ENCODE measurements at places on chromosomes 6 and 20.

DNA sequence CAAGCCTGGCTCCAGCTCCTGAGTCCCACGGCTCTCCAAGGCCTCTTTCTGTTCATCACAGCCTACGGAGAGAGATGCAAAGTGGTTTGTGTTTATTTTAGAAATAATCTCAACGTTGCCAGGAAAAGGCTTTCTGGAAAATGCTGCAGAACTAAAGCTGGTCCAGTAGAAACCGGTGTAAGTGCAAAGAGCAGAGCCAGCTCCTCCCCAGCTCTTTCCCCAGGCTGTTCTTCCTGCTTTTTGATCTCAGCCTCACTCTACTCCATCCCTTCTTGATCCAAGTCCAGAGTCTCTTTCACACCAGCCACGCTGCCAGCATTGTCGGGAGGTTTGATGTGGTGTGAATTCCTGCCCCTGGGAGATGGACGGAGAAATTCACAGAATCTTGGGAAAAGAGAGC lies 69.8 kb downstream of the TMEM170B start:
- DNase-seq = no peak

DNA sequence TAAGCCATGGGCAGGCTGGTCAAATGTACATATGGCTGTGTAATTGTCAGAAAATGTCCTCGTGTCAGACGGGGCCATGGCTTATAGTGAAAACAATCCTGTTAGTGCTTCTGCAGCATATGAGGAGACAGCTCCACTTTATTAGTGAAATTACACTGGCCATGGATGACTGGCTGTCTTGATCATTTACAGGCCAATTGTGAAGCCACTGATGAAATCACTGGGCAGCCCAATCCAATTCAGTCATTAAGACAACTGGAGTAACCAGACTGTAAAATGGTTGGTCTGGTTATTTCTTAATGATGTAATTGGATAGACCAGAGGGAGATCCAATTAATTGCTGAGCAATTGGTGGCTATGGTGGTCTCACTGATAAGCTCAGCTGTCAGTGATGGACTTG lies 749.5 kb downstream of the KIF16B start:
- DNase-seq = no peak

DNA sequence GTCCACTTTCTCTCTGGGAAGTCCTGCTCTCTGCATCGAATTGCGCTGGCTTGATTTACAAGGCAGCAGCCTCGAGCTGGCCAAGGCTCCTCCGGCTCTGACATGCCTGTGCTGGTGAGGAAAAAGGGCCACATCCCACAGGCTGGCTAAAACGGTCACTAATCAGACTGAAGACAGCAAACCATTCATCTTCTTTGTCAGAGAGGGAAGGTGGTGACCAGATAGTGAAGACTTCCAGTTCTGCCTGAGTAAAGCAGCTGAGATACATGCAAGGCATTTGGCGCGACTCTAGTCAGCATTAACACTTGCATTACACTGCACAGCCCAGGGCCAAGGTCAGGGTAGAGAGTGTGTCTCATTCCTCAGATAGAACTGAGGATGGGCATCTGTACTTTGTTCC lies 203.2 kb upstream of the MAP3K7 start:
- no peak for DNase-seq

GRCh38 chr20:49475292-49476015 lies 7.0 kb downstream of the KCNB1 start:
- no peak for DNase-seq

DNA sequence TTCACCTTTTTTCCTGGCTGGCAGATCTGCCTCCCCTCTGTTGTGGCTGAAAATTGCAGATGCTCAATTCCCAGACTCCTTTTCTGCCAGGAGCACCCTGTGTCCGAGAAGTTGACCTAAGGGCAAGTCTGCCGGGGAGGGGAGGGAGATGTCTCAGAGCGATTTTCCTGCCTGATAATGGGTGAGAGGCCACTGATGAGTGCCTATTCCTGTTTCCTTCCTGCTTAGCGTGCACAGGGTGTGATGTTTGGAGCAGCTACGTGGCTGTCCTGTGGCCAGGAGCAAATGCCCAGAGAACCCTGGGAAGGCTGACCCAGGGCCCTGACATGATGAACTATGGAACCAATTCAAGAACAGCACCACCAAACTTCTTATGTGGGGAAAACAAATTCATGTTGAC lies 22.5 kb downstream of the SOX4 start:
- DNase-seq = no peak
